ENCODE measurements at places on chromosomes 7 and 10.

- DNase-seq: no peak
Measured at GRCh38 chr10:15451137-15452094, 80.3 kb upstream of the FAM171A1 start.

DNA sequence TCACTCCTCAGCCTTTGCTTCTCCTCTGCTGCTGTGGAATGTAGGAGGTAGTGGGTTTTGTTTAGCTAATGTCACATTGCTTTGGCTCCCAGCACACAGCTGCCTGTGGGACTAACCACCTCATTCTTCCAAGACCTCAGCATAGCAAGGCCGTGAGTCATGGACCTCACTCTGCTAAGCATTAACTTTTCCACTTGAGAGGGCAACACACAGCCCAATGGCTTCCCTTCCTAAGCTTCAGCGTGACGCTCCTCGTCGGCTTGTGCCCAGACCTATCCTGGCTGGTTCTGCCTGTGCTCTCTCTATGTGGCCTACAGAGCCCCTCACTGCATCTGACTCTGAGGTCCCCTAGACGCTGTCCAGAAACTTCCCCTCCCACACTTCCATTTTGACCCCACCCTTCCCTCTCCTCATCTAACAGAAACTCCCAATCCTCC, 23.3 kb downstream of the MYOF start:
- DNase-seq: no peak

- no peak for DNase-seq
Measured at GRCh38 chr10:6114299-6114698, 25.5 kb downstream of the RBM17 start.

- no peak for DNase-seq
Measured at GRCh38 chr10:109474261-109474660, 449.1 kb downstream of the XPNPEP1 start.

DNA sequence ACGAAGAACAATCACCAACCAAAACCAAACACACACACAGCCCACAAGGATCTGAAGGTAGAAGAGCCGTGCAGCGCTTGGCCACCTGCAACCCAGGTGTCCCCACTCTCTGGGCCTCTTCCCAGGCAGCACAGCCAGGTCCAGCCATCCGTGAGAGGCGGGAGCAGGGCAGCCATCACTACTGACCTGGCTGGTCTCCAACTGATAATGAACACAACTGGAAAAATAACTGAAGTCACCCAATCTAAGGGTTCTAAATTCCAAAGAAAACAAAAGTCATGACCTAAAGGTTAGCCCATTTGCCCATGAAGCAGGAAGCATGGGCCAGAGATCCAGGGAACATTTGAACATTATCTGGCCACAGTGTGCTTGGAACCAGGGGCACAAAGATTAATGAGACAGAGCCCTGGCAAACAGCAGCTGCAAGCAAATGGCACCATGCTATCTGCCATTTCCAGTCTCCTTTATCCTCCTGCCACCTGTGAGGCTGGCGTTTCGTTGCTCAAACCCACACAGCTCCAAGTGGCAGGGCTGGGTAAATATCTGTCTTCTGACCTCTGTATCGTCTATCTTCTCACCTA, 207.9 kb downstream of the TNS3 start:
- DNase-seq: no peak

DNA sequence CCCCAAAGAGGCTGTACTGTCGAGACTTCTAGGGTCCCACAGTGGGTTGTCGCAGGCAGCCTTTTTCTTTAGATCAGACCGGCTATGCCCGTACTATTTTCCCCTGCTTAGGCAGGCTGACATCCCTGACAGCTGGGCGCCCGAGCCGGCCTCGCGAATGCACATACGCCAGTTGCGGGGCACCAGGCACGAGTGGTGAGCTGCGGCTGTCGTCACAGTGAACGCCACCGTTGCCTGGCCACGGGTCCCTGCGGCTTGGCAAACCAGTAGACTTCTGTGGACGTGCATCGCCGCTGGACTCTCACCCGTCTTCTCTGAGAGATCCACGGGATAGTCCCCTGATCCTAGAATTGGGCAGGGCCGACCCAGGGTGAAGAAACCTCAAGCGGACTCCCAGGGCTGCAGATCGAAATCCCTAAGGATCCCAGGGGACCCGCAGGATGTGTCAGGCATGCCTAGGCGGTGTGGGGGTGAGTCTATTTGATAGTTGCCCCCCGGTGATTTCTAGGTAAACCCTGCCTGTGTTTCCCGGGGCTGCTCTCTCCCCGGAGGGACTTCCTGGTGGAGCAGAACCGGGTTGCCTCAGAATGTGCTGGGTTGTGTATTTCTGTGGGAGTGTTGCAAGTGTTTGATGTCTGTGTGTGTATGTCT, 33.0 kb upstream of the ZNF273 start:
- DNase-seq: no peak

- DNase-seq: no peak
Measured at GRCh38 chr10:86310291-86310690, 56.3 kb downstream of the GRID1 start.

DNA sequence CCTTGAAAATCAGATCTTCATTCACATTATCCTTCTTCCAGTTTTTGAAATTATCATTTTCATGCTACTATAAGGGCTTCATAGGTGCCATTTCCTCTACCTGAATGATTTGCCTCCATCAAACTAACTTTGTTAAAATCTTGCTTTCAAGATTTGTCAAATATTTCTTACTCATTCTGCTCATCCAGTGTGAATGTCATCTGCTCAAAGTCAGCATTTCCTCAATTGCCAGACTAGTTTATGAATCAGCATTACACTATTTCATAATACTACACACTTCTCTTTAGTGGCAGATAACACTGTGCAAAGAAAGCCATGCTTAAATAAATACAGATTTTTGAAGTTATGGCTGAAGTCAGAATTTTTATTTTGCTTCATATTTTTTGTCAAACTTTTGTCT, 21.3 kb upstream of the LIPF start:
- no peak for DNase-seq

DNA sequence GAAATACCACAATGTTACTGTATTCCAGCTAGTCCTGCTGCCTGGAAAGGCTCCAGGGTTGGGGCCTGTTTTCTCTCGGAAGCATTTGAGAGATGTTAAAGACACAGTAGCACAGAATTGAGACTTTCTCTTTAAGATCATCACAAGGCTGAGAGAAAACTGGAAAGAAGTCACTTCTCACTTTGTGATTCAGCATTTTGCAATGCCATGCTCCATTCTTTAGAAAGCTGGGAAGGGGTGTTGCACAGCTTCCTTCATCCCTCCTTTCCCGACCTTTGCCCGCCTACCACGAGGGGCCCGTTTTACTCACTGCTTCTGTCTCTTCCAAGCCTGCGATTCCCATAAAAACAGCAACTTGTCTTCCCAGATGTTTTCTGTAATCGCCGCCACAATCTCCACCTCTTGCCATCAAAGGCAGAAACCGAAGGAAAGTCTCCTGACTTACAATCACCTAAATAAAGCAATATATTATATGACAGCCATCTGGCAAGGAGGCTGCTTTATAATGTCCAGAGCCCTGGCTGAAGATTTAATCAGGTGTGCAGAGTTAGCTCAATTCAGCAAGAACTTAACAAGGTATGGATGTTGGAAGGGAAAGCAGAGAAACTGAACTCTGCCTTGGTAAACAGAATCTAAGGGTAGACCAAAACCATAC, 18.9 kb downstream of the NOD1 start:
- no peak for DNase-seq

- no peak for DNase-seq
Measured at GRCh38 chr7:91263384-91264045, 718 bp upstream of the FZD1 start.

DNA sequence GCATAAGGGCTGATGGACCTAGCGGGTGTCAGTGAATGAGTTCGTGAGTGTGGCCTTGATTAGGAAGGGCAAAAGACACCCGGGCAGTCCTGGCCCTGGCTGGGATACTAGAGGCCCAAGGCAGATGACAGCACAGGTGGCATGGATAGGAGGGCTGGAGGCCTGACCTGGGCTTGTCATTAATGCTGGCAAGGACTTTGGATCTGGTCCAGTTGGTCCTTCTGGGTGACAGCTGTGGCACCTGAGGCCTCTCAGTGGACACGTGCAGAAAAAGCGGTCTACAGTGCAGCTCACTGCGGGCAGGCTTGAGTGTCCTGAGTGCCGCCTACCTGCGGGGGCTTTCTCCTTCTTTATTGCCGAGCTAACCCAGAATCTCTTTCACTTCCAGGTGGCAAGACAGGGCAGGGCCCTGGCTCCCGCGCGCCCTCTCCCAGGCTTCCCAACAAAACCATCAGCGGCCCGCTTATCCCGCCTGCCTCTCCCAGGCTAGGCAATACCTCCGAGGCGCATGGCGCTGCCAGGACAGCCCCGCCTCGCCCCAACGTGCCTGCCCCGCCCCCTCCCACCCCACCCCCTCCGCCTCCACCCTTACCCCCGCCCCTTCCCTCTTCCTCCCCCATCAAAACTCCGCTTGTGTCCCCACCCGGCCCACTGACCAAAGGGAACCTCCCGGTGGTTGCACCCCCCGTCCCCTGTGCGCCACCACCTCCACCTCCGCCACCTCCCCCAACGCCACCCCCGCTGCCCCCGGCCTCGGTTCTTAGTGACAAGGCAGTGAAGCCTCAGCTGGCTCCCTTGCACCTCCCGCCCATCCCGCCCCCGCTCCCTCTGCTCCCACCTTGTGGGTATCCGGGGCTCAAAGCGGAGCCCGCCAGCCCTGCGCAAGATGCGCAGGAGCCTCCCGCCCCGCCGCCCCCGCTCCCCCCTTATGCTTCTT, 77.4 kb downstream of the WIPF3 start:
- no peak for DNase-seq

DNA sequence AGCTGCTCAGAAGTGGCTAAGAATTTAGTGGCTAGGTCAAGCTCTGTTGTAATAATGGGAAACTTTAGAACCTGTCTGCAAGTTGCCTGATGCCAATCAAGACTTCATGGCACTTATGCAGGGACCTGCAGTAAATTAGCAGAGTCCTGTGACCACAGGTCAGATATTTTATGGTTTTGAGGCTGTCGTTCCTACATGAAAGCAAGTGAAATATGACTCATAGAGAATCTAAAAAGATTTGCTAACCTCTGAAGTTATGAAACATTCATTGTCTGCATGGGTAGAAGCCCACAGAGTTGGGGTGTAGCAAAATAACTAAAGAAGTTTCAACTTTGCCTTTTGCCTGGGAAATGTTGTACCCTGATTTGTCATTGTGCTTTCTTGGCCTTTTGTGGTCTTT, 32.3 kb downstream of the SLC39A12 start:
- no peak for DNase-seq

DNA sequence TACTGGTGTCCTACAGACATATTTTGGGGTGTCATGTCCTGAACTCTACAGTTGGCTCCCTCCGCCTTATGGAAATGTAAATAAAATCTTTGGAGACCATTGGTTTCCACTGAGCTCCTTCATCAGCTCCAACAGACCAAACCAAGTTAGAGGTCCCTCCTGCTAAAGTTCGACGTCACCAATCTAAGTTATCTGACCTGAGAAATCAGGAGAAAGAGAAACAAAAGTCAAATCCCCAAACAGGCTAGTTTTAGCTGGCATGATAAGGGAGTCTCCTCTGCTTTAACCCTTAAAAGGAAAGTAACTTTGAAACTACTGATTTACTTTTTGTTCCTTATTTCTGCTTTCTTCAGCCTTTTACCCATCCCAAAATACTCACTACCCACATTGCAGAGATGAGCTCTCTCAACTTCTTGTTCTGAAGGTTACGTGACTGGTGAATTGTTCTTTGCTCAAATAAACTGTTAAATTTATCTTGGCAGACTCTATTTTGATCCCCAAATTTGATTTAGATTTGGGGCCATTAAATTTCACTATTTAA, 39.9 kb downstream of the AVL9 start:
- no peak for DNase-seq

- no peak for DNase-seq
Measured at GRCh38 chr10:30041196-30042105, 17.9 kb downstream of the JCAD start.

GRCh38 chr7:135761751-135762488, 13.3 kb upstream of the FAM180A start:
- DNase-seq: no peak

- DNase-seq: no peak
Measured at GRCh38 chr7:128167791-128168666, 73.0 kb upstream of the LEP start.

DNA sequence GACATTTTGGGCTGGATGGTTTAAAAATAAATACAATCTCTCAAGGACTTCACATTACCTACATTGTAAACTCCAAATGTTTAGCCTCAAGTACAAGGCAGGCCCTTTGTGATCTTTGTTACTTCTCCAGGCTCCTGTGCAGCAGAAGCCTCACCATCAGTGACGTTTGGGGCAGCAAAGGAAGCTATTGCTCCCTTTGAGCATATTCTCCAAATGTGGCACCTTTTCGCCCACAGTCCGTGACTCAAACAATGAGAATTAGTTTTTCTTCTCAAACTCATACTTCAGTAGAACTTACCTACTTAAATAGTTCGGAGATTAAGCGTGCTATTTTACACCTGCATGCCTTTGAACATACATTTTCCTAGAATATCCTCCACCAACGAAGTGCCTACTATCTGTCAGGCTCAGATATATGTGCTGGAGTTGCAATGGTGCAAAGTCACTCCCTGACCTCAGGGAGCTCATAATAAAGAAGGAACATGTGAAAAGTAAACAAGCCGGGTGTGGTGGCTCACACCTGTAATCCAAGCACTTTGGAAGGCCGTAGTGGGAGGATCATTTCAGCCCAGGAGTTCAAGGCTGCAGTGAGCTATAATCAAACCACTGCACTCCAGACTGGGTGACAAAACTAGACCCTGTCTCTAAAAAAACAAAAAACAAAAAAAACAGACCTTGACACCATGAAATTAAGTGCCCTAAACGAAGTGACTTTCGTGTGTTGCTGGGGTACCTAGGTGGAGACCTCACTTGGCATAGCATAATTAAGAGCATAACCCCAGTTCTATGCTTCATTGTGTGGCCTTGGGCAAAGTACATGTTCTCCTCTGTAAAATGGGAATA, 1.2 kb upstream of the ABCF2 start:
- DNase-seq: no peak

DNA sequence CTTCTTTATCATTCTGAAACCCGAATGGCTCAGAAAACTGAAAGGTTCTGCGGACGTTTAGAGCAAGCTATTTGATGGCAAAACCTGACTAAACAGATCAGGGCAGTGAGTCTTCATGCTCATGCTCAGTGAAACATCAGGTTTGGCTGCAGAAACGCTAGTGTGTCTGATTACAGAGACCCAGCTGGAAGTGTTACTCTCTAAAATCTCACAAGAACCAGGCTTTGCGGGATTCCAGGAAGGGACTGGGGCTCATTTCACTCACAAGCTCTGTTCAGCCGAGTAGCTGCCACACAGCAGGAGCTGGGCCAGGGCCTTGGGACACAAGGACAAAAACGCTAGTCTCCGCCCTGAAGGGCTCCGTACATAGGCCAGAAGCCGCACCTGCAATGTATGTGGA, 2.9 kb downstream of the PITRM1 start:
- DNase-seq: no peak

DNA sequence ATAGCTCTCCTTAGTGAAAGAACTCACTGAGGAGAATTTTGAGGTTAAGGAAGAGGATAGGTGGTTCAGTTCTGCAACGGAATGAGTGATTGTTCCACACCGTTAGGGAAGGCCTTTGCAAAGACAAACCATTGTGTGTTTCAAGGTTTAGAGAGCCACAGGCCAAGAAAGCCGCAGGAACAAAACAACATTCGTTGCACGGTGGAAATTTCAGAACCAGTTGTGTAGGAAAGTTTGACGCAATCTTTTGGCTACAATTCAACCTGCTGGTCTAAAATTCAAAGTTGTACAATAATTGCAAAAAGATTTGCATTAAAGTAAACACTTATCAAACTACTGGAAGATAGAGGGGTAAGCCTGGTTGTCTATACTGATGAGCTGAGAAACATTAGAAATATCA, 91.4 kb downstream of the FAM107B start:
- DNase-seq: no peak

Measured in stimulated activated CD8-positive, alpha-beta memory T cell treated with anti-CD3 and anti-CD28 coated beads, Interleukin-4, amount 100 ng/mL, for 1 hour (primary cell).